Stimulated activated CD4-positive, alpha-beta T cell treated with anti-CD3 and anti-CD28 coated beads, Interleukin-4, amount 100 ng/mL, for 1 hour (primary cell): ENCODE measurements at places on chromosomes 6 and 20.
A peak's percentile ranks its signal among the peaks of the same experiment; 100 is the strongest.

DNA sequence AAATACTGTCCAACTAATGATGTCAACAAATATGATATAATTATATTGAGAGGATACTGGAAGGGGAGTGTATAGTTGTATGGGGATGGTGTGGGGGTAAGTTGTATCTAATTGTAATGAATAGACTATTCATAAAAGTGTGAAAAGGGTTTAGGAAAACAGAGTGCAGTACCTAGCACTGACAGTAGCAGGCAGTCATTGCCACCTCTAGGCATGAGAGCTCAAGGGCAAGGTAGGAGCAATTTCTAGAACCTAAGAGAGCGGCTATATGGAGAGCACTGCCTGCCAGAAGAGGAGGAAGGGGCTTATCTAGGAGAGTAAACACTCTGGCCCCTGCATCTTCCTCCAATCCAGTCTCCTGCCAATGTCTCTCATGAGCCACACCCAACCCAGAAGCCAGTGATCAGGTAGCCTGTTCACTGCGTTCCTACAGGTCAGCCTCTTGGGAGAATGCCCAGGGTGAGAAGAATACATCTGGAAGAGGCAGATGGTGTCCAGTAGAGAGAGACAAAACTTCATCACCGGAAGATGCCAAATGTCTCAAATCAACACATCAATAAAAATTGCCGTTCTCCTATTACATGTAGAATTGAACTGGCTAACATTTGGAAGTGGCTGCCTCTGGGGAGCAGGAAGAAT is 200.0 kb downstream of the LY86 start:
- no peak for DNase-seq

DNA sequence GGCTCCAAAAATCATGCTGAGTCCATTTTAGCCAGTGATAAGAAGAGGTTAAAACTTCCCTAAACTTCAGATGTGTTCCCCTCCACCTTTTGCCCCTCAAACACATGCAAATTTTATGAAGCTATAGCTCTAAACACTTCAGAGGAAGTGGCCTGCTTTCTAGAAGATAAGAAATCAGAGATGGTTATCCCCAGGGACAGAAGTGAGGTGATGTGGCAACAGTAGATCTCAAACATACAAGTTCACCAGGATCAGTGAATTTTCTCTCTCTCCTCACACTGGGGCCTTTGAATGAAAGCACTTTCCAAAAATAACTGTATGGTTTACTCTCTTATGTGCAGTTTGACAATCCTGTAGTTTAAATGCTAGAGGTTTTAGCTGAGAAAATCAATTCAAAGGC is 332.0 kb downstream of the BTBD9 start:
- DNase-seq = no peak

DNA sequence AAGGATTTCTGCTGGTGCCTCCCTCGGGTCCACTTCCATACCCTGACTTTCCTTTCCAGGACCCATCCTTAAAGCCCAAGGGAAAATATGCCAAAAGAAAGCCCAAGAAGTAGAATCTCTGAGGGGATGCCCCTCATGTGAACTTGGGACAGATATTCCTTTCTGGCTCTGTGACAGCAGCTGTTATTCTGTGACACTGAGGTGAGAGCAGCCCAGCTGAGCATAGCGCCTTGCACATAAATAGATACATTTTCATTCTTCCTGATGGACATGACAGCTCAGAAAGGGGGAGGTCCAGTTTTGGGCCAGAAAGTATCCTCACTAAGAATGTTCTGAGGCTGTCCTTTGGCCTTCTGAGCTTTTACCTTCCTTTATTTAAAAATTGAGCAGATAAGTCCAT is 353.2 kb downstream of the SAMD5 start:
- DNase-seq = no peak

GRCh38 chr6:72084992-72085569 is 198.7 kb downstream of the RIMS1 start:
- DNase-seq = no peak

DNA sequence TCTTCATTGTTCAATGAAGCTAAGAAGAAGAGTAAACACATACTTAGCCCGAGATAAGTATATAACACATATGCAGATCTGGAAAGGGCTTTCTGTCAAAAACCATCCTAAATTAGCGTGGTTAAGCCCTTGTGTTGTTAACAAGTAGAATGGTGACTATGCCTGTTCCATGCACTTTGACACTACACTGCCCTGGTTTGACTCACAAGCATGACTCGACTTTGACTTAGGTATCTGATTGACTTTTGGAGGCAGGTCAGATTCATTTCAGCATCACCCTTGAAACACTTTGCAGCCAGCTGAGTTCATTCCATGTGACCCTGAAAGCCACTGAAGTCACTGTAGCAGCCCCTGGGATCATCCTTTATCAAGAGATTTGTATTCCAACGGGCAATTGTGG is 239.8 kb downstream of the TBX18 start:
- DNase-seq = no peak

DNA sequence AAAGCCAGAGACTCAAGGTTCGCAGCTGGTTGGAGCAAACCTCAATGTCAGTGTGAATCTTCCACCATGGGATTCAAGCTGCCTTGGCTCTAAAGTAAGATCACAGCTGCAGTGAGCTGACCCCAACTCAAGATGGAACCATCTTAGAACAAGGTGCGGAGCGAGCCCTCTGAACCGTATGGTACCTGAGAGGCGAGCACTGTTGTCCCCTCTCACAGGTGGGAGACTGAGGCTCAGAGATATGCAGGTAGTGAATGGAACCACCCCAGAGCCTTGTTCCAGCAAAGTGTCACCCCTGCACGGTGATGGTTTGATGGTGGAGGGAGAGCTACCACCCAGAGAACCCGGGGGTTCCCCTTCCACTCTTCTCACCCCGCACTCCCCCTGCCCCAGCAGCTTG is 52.5 kb downstream of the BMP7 start:
- DNase-seq = no peak

GRCh38 chr6:24910961-24911725 is 24.6 kb downstream of the RIPOR2 start:
- DNase-seq = peak; percentile 67

DNA sequence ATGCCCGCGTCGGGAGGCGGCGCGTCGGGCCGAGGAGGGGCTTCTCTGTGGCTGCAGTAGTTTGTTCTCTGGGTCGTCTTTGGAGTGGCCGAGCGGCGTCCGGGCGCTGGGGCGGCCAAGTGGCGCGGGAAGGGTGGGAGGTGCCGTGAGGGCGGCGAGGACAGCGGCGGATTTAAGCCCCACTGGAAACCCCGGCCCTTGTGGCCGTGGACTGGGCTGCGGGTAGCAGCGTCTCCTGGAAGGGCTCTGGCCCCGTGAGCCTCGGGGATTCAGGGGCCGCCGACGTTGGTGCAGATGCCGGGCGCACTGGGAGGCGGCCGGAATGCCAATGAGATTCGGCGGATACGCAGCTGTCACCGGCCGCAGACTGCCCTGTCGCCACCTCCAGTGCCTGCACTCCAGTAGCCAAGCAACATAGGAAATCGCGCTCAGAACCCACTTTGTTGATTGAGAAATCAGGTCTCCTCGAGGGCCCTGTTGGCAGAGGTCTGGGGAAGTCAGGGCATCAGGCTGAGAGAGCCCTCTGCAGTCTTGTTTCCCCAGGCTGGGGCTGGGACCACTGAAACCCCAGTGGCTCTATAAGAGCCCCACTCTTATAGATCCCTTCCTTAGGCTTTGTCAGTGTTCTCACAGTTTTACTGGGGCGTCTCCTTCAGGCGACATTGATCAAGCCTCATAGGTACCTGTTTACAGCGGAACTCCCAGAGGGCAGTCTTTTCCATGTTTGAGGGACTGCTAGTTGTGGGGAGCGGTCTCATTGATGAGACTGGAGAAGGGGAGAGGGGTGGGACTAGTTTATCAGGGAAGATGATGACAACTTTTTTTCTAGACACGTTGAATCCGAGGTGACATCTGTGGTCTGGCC is 642 bp downstream of the GZF1 start:
- no peak for DNase-seq

GRCh38 chr20:56088375-56088774 is 83.1 kb upstream of the CBLN4 start:
- no peak for DNase-seq

GRCh38 chr20:47540443-47541354 is 39.0 kb downstream of the NCOA3 start:
- DNase-seq = no peak

DNA sequence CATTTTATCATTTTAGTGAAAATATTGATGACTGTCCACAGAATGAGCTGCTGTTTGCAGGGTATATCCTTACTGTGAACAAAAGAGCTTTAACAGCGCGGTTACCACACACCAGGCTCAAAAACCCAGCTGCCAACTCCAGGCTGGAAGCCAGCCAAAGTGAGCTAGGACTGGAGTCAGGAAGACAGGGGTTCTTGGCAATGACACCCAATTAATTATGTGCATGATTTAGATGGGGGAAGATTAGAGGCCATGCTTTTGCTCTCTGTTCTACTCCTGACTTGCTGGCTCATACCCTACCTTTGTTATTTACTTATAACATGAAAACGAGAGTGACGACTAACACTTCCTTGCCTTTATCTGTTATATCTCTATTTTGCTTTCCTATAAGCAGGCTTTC is 128.9 kb upstream of the SHLD1 start:
- DNase-seq = no peak

DNA sequence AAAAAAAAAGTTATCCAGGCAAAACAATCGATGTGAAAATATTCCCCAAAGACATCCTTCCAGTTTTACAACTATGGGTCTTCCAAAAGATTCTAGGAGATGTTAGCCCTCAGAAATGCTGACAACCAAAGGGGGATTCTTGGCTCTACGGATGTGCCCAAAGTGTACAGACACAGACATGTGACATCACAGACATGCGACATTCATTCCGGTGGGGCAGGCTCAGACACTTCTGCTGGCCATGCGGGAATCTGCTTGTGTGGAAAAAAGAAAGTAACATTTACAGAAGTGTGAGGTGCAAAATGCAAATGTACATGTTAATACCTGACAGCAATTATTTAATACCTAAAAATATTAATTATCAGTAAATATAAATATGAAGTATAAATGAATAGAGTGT is 268.6 kb downstream of the FOXC1 start:
- DNase-seq = no peak

DNA sequence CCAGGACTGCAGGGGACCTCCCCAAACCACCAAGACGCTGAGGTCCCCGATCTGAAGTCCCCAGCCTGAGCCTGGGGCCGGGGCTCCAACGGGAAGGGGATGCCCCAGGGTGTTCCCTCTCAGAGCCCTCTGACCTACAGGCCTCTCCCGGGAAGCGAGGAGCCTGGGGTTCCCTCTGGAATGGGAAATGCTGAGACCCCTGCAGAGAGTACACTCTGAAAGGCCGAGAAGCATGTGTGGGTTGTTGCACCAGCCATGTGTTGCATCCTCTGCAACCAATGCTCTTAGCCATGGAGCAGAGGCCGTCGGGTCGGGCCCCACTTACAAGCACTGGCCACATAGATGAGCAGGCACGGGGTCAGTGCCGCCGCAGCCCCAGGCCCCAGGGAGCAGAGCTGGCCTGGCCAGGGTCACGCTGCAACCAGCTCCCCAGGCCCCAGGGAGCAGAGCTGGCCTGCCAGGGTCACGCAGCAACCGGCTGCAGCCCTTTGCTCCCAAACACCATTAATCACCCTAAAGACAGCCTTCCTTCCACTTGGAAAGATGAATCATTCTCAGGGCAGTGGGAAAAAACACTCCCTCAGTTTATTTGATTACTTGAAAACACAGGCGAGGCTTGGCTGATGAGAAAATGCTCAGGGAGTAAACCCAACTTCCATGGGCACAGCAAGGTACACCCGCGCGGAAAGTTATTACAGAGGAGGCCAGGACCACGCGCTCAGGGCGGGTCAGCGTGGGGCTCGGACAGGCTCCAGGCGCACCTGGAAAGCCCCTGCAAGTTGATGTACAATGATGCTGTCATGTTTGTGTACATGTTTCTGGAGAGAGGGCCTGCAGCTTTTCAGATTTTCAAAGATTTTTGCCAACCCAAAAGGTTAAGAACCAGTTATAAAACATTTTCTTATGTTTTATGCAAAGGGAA is 78.0 kb upstream of the AFDN start:
- DNase-seq = no peak

DNA sequence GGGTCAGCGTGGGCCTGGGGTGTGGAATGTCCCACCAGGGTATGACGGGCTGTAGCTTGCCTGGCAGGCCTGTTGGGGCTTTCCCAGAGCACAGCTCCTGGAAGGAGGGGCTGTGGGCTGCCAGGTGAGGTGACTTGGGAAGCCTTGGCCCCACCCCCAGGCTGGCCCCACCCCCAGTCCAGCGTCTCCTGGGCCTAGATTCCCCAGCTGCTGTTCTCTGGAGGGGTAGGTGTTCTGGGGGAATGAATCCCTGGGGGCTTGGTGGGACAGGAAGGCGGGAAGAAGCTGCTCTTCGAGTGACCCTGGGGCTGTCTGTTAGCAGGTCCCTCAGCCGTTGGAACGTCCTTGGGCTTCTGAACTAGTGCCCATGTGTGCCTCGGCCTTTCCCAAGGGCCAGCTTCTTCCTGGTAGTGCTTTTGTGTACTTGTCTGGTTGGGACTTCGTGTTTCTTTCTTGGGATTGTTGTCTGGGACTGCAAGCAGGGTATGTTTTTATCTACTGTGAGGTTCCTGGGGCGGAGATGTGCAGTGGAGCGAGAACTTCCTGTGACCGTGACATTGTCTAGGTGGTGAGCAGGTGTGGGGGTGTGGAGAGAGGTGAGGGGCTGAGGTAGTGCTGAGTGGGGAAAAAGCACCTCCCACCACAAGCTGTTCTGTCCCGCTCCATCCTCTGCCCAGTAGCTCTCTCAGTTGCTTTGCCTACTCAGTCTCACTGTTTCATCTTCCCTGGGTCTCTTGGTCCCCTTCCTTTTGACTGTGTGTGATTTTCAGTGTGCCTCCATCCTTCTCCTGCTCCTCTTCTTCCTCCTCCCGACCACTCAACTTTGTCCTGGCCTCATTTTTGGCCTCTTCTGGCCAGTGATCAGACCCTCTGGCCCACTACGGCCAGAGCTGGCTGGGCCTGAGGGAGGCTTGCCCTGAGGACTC is 1.3 kb upstream of the DDR1 start:
- DNase-seq = peak; percentile 28

GRCh38 chr20:45911486-45912343 is at the start of gene PLTP:
Gene PLTP, minus strand, starts transcription at chr20:45912155. Its CDS starts 703 bp downstream, at chr20:45911452.
- peak; percentile 25 for DNase-seq

- no peak for DNase-seq
These were observed 172.8 kb downstream of the TRIM27 start for GRCh38 chr6:28750926-28751458.

DNA sequence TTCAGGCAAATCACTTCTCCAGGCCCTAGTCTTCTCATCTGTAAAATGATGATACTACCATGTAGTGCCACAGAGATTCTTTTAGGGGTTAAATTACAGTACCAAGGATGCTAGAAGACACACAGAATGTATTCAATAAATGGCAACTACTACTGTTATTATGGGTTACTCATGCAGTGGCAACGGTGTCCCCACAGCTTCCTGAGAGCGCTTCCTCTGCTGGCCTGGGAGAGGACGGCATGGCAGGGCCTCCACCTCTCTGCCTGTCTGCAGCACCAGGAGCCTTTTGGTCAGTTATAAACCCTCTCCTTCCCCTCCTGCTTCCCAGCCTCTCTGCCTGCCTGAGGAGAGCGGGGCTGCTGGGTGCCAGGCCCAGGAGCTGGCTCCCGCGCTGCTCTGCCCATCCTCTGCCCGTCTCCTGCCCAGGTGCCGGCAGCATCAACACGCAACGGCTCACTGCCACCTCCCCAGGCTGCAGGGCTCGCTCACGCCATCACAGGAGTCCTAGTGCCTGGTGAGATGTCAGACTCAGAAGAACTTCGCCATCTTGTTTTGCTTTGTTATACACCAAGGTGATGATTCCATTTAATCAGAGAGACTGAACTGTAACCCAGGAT is 170.6 kb downstream of the FOXC1 start:
- no peak for DNase-seq
